Spleen (tissue), 13 donors: ENCODE measurements at places on chromosomes 1 and 21. TPM values are rescaled to one million over a fixed set of nuclear protein-coding genes. Genes with fewer than 3 reads are reported as not detected.

Gene ATP1A2
- 5.6 TPM for total RNA-seq

Gene TRIM17
- 5.0 TPM for total RNA-seq

Gene CSF3R
- 433 TPM for total RNA-seq

Gene MYOC
- total RNA-seq, result not detected

Gene ILDR2
- 0.49 TPM for total RNA-seq

GRCh38 chr1:8736927-8737326 is 80.5 kb downstream of the RERE start:
- no peaks in the 10 kb centered on the region for H3K36me3 ChIP-seq
- peak overlapping the region; percentile 38 for H3K27ac ChIP-seq
- H3K4me1 ChIP-seq, result peaks cover 5% of the 10 kb centered on the region

DNA sequence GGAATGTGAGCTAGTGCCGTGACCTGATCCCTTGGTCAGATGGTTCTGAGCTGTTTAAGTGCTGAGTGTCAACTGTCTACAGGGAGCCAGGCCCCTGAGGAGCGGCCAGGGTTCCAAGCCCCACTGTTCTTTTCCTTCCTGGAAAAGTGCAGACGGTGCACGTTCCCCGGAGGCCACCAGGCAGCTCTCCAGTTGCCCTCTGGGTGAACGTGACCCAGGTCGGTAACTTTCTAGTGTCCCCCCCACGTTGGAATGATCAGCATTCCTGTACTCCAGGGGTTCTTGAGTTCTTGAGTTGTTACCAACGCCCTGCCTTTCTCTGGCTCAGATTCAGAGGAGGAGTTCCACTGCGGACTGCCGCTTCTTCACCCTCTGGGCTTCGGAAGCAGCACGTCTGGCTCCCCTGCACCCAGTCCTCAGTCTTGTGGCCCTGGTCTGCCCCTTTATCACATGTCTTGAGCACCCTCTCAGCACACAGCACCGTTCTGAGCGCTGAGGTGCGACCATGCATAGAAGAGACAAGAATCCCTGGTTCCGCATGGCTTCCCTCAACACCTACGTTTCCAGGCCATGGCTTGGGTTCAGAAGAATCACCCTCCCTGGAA is 131.5 kb downstream of the DHRS3 start:
- H3K27ac ChIP-seq, result no peak overlapping the region
- H3K4me3 ChIP-seq, result no peak overlapping the region
- H3K4me1 ChIP-seq, result peaks cover 4% of the 10 kb centered on the region
- no peaks in the 10 kb centered on the region for H3K36me3 ChIP-seq
- DNase-seq, result no peak

DNA sequence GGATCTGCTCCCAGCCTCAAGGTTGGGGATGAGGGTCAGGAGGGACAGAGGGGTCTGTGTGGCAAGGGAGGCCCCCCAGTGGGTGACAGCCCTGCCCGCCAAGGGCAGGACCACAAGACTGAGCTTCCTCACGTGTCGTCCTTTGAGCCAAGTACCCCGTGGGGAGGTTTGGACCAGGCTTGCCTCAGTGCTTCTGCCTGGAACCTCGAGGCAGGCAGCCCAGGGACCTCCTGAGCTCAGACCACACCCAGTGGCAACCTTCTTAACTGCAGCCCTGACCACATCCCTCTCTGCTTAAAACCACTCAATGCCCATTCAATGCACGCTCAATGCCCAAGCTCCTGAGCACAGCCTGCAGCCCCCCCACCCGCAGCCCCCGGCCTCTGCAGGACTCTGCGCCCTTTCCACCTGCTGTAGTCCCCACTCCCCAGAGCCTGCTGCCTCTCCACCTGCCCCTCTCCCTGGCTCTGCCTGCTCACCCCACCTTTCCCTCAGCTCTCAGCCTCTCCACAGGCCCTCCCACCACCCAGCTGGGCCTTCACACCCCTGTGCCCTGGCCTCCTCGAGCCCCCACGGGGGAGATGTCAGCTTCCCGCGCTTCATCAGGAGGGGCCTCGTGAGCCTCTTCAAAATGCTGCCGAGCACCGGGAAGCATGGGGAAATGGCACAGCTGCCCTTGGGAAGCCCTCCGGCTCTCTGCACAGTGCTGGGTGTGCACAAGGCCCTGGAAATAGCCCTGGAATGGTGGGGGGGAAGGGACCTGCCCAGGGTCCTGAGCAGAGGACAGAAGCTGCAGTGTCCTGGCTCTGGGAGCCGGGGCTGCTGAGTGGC is 129.3 kb upstream of the VAMP3 start:
- H3K27ac ChIP-seq, result no peak overlapping the region
- peak; percentile 61 for DNase-seq
- no peaks in the 10 kb centered on the region for H3K4me1 ChIP-seq

DNA sequence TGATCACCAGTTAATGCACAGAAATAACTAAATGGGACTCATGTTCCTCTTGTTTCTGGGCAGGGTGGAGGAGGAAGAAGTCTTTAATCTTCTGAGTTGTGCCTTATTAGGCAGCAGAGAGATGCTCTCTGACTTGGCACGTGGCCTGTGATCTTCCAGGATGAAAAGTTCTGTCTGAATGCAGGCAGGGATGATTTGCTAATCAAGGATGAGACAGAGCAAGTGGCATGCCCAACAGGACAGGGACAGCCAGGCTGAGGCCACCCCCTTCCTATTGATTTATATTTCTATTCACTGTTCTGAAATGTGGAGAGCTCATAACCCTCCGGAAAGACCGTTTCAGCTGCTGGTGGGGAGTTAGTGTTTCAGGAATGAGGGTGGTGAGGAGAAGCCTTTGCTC is 477.8 kb upstream of the CAMK1G start:
- no peaks in the 10 kb centered on the region for H3K27me3 ChIP-seq
- H3K4me1 ChIP-seq, result no peaks in the 10 kb centered on the region
- no peaks in the 10 kb centered on the region for H3K36me3 ChIP-seq
- no peak for DNase-seq
- H3K4me3 ChIP-seq, result no peak overlapping the region

DNA sequence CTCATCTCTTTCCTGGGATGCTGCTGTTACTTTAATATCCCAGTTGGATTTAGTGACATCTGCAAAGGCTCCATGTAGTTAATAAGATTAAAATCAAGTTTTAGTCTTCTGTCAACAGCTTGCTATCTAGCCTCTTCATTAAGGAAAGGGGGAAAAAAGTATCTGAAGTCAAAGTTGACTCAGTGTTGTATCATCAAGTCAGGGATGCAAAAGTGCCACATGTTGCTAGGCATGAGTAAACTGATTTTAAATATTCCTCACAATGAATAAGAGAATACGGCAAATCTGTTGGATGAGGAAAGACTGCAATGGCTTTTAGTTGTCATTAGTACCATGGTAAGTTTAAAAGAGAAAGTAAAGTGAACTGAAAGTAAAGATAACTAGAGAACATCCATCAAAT is 383.2 kb upstream of the ZRANB2 start:
- no peaks in the 10 kb centered on the region for H3K4me1 ChIP-seq
- H3K4me3 ChIP-seq, result no peak overlapping the region
- no peaks in the 10 kb centered on the region for H3K36me3 ChIP-seq
- H3K27me3 ChIP-seq, result no peaks in the 10 kb centered on the region

DNA sequence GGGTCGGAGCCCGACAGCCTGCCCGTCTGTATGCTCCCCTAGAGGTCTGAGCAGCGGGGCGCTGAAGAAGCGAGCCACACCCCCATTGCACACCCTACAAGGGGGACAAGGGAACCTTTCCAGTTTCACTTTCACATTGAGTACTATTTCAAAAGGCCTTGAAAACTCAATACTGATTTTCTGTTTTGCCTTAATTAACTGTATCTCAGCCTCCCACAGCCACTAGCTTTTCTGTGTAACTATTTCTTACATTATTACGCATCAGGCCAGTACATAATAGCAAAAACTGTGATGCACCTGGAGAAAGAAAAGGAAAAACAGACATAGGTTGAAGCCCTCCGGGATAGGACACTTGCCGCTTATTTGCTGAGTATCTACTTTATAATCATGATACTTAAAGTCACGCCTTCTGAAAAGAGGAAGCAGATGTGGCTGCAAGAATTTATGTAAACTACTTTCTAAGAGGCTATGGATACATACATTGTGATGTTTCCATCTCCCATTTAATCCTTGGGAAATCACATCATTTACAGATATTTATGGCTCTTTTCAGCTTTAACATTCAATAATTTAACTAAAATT is 1719.5 kb downstream of the MRPL39 start:
- peak overlapping the region; percentile 17 for H3K4me3 ChIP-seq
- H3K36me3 ChIP-seq, result no peaks in the 10 kb centered on the region
- H3K27me3 ChIP-seq, result no peaks in the 10 kb centered on the region
- peaks cover 5% of the 10 kb centered on the region for H3K4me1 ChIP-seq
- peak; percentile 87 for DNase-seq
- H3K27ac ChIP-seq, result peak overlapping the region; percentile 57

DNA sequence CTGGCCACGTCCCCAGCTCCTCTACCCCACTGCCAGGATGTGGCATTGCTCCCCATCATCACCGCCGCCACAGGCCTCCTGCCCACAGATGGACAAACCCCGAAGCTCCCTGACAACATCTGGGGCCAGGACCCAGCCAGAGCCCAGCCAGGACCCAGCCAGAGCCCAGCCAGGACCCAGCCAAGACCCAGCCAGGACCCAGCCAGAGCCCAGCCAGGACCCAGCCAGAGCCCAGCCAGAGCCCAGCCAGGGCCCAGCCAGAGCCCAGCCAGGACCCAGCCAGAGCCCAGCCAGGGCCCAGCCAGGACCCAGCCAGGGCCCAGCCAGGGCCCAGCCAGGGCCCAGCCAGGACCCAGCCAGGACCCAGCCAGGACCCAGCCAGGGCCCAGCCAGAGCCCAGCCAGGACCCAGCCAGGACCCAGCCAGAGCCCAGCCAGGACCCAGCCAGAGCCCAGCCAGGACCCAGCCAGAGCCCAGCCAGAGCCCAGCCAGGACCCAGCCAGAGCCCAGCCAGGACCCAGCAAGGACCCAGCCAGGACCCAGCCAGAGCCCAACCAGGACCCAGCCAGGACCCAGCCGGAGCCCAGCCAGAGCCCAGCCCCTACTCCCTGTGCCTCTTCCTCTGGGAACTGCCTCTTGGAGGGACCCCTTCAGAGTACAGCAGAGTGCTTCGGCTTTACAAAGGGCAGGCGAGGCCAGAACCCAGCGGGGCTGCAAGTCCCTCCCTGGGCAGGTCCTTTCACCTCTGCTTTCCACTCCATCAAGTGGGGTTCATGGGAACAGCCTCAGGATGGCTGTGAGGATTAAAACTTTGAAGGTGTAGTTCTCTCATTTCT is 43.7 kb downstream of the DISP3 start:
- no peaks in the 10 kb centered on the region for H3K27me3 ChIP-seq
- H3K36me3 ChIP-seq, result no peaks in the 10 kb centered on the region
- H3K4me1 ChIP-seq, result peaks cover 8% of the 10 kb centered on the region
- H3K4me3 ChIP-seq, result no peak overlapping the region
- H3K27ac ChIP-seq, result no peak overlapping the region
- DNase-seq, result peak; percentile 76

DNA sequence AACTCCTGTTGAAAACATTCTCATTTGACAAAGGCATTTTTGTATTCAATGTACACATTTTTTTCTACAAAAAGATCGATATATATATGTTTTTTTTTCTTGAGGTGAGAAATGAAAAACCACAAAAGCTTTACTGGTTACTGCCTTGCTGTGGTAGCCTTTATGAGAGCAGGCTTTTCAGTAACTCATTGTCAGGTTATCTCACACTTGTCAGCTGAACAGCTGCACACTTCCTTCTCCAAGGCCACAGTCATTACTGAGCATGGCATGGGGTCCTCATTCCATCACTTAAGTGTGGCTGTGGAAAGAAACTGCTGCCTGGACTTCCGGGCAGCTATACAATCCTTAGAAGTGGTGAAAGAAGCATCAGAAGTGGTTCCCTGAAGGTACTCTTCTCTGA is 169.3 kb upstream of the ZP4 start:
- H3K4me1 ChIP-seq, result no peaks in the 10 kb centered on the region
- DNase-seq, result no peak
- no peak overlapping the region for H3K27ac ChIP-seq
- H3K36me3 ChIP-seq, result no peaks in the 10 kb centered on the region
- no peaks in the 10 kb centered on the region for H3K27me3 ChIP-seq

DNA sequence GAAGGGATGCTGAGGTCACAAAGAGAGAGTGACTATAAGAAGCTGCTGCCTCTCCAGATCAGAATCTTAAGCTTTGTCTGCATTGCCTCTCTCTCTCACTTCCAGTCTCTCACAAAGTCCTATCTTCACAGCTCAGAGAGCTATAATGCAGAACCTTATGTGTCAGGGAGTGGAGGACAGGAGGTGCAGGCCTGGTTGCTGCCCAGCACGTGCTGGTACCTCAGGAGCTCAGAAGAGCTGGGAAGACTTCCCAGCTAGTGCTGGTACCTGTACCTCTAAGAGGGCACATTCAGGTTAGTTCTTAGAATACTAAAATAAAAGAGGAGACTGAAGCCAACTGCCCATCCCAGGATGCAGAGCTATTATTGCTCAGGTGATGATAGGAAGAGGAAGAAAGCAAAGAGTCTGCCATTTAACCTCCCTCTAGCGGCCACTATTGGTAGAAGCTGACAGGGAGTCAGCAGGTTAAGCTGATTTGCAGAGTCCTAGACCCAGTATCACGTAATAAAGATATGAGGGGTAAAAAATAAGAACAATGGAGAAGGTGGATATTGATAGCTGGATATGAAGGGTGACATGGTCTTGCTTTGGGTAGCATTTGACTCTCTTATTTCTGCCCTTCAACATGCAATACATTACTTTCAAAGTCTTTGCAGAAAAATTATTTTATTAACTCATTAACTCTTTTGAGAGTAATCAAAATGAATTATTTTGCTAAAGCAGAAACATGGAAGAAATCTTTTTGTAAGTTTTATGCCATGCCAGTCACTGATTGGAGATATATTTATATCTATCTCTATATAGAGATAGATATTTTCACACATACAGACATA is 138.1 kb upstream of the HMCN1 start:
- H3K4me3 ChIP-seq, result no peak overlapping the region
- no peak overlapping the region for H3K27ac ChIP-seq
- DNase-seq, result no peak
- peaks cover 8% of the 10 kb centered on the region for H3K4me1 ChIP-seq
- no peaks in the 10 kb centered on the region for H3K27me3 ChIP-seq
- no peaks in the 10 kb centered on the region for H3K36me3 ChIP-seq

DNA sequence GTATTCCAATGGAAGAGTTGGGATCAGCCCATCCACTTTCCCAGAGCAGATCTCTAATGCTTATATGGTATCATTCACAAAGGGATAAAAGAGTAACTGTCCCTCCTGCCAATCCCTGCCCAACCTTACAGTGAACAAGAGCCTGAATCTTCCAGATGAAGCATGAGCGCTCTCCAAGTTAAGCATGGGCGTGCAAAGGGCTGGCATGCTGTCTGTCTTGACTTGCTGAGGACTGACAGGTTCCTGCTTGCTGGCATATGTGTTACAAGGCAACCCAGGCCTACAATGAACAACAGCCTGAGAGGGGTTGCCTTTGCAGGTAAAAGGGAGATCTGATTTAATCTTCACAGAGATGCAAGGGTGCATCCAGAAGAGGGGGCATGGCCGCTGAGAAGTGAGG is 155.6 kb upstream of the SOD1 start:
- no peak overlapping the region for H3K4me3 ChIP-seq
- H3K27ac ChIP-seq, result no peak overlapping the region
- H3K36me3 ChIP-seq, result no peaks in the 10 kb centered on the region
- DNase-seq, result no peak
- H3K4me1 ChIP-seq, result no peaks in the 10 kb centered on the region

DNA sequence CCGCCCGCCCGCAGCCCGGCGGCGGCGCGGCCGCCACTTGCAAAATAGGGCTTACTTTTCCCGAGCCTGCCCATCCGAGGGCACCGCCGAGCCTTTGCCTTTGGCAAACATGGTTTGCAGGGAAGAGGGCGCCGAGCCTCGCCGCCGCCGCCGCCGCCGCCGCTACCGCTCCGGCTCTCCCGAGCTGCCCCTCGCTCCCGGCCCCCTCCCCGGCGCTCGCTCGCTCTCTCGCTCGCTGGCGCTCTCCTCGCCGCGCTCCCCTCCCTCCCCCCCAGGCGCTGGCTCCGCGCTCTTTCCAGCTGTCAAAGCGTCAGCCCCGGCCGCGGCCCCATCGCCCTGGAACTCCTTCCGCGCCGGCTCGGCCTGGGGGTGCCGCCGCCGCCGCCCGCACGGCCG is 298 bp downstream of the SSBP3 start:
- H3K27me3 ChIP-seq, result no peaks in the 10 kb centered on the region
- peak overlapping the region; percentile 48 for H3K4me3 ChIP-seq
- DNase-seq, result no peak
- peaks cover 19% of the 10 kb centered on the region for H3K36me3 ChIP-seq
